Eye (tissue), 1 donor: ENCODE measurements at places on chromosomes 16 and 17.

DNA sequence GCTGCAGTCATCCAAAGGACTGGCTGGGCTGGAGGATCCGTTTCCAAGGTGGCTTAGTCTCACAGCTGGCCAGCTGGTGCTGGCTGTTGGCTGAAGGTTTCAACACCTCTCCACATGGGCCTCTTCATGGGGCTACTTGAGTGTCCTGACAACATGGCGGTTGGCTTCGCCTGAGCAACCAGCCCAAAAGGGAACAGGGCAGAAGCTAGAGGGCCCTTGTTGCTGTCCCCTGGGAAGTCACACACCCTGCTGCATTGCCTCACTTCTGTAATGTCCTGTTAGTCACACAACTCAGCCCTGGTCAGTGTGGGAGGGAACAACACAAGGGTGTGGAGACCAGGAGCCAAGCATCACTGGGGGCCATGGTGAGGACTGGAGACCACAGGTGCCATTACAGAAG is 36.6 kb downstream of the C16orf78 start:
- no peak for DNase-seq

GRCh38 chr16:3094289-3095027 is 4.6 kb downstream of the ZSCAN10 start:
- DNase-seq = peak; percentile 17

DNA sequence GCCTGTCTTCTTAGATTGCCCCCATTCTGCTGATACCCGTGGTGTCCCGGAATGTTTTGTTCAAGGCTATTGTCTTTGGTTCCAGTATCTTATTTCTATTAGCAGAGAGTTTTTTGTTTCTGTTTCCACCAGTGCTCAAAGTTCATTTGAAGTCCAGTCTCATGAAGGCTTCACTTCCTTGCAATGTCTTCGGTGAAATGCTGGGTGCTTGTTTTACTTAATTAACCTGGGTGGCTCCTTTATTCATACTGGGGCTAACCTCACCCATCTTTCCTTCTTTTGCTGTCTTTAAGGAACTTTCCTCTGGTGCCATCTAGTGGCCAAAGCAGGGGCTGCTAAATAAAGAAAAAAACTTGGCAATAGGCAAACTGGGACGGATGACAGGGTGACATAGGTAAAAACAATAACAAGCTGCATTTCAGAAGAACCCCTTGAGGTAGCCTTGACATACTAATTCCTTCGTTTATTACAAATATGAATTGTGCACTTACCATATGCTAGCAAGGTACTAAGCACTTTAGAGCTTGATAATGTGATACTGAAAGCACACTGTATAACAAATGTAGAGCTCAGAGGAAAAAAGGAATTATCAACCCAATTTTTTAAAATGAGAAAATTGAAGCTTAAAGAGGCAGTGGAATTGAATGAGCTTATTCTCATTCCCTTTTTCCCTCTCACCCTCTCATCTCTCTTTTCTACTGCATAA is 2.8 kb upstream of the SMIM36 start:
- DNase-seq = peak; percentile 96

GRCh38 chr17:59753522-59754467 is 46.3 kb downstream of the VMP1 start:
- peak; percentile 96 for DNase-seq

- peak; percentile 56 for DNase-seq
Observed at GRCh38 chr17:67602974-67603373, 114.8 kb upstream of the NOL11 start.

GRCh38 chr17:41527063-41528023 is 765 bp downstream of the KRT19 start:
- DNase-seq = peak; percentile 42

DNA sequence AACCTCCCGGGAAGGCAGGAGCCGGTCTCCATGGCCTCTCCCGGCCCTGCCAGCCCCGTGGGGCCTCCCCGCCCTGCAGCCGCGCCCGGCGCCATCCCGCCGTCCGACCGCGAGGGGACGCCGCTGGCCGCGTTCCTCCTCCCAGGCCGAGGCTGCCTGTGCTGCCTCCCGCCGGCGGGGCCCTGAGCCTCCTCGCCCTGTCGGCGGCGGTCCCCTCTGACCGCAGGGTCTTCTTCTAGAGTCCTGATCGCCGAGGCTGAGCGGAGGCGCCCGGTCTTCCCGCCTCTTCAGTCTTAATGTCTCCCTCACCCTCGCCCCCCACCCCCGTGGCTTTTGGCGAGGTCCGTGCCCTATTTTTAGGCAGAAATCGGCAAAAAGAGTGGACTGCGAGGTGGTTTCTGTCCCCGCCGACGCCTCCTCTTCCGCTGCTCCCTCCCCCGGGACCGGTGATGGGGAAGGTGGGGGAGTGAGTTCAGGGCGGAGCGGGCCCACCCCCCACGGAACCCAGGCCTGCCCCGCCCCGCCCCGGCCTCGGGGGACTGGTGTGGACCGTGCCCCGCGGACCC is 794 bp upstream of the CPNE7 start:
- peak; percentile 80 for DNase-seq

DNA sequence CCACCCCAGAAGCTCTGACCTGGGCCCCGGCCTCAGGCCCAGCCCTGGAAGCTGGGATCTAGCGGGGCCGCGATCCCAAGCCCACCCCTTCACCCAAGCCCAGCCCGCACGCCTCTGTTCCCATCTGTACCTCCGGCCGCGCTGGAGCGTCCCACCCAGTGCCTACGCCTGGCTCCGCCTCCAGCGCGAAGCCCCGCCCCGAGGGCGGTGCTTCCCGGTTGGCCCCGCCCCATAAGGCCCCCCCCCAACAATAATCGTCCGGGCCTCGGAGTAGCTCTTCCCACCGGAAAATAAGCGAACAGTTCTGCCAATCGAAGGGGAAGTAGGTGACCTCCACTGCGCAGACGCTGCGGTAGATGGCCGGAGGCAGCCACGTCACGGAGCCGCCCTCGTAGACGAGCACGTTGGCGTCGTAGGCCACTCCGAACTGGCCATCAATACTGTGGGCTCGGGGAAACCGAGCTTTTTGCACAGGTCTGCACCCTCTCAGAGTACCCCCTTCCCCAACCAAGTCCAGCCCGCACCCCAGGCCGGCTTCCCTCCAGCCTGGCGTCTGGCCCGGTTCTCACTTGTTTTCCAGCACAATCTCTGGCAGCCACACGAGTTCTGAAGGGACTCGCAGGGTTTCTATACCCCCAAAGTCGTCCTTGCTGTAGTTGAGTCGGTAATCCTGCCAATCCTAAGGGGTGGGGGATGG is 1.1 kb downstream of the CHRNE start:
- peak; percentile 41 for DNase-seq

GRCh38 chr17:54891176-54891821 is 9.4 kb upstream of the TOM1L1 start:
- peak; percentile 89 for DNase-seq

DNA sequence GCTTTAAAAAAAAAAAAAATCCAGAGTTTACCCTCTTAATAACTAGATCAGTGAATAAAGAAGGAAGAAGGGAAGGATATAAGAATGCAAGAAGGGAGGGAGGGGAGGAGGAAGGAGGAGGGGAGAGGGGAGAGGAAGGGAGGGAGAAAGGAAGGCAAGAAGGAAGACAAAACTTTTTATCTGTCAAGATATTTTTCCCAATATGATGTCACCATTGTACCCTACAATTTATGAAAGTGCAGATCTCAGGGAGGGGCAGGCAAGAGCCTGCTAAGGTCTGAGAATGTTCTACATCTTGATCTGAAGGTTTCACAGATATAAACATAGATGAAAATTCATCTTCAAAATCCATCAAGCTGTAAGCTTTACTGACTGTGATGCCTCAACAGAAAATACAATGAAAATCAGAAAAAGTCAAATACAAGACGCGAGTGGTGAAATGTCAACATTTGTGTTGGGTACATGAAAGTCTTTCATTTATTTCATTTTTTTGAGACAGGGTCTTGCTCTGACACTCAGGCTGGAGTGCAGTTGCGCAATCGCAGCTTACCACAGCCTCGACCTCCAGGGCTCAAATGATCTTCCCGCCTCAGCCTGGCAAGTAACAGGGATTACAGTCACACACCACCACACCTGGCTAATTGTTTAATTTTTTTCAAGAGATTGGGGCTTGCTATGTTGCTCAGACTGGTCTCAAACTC is 57.1 kb upstream of the EMP2 start:
- DNase-seq = no peak

DNA sequence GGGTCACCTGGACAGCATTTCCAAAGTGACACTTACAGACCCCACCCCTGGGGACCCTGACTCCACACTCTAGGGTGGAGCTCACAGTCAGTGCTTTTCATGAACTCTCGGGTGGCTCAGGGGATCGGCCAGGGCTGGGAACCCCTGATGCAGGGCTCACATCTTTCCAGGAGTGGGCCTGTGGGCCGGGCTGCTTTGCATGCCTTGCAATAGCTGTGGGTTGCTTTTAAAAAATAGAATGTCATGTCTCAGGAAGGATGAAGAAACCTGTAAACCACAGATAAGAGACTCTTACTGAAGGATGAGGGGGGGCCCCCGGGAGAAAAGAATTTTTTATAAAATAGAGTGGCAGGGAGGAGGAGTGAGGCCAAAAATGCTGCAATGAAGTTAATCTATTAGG is 40.2 kb downstream of the RBFOX3 start:
- no peak for DNase-seq

- DNase-seq = peak; percentile 24
Observed at GRCh38 chr17:39270923-39271322, 45.2 kb upstream of the STAC2 start.

GRCh38 chr17:19447085-19447583 is 36.1 kb downstream of the RNF112 start:
- peak; percentile 97 for DNase-seq

GRCh38 chr17:20184977-20185619 is 175.9 kb downstream of the SPECC1 start:
- no peak for DNase-seq

GRCh38 chr16:2682209-2683021 is at the start of gene KCTD5:
Gene KCTD5 (plus strand): TSS chr16:2682523. CDS start chr16:2682549, 26 bp downstream.
- DNase-seq = peak; percentile 99

GRCh38 chr17:76641501-76641900 is 2.1 kb downstream of the ST6GALNAC1 start:
- DNase-seq = no peak

GRCh38 chr17:55175788-55176427 is 88.9 kb upstream of the HLF start:
- DNase-seq = peak; percentile 35

- DNase-seq = no peak
Observed at GRCh38 chr16:57648125-57648524, 19.7 kb downstream of the ADGRG1 start.

- no peak for DNase-seq
Observed at GRCh38 chr17:76191896-76192295, 48.4 kb downstream of the RNF157 start.

DNA sequence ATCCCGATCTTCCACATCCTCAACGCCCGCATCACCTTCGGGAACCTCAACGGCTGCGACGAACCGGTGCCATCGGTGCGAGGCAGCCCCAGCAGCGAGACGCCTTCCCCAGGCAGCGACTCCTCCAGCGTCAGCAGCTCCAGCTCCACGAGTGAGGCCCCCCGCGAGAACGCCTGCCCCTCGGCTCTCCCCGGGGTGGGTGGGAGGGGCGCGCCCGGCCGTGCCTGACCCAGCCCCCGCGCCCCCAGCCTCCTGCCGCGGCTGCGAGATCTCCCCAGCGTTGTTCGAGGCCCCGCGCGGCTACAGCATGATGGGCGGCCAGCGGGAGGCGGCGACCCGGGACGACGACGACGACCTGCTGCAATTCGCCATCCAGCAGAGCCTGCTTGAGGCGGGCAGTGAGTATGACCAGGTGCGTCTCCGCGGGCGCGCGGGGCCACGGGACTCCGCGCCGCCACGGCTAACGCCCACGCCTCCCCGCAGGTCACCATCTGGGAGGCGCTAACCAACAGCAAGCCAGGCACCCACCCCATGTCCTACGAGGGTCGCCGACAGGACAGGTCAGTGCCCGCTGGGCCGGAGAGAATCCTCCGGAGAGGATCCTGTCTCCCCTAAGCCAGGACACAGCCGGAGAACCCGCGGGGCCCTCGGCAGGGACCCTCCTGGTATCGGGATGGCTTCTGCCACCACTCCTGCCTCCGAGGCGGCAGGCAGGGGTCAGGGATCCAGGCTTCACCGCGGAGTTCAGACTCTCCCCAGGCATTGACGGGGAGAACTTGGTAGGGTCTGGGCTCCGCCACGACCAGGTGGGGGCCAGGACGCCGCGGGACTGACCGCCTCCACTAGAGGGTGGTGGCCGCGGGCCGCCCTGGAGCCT is 10.1 kb downstream of the CORO6 start:
- no peak for DNase-seq

- peak; percentile 81 for DNase-seq
Observed at GRCh38 chr17:74325743-74326379, at the start of gene KIF19. Gene KIF19 (plus strand): TSS chr17:74326226. CDS start chr17:74326350, 124 bp downstream.

GRCh38 chr17:8896641-8897635 is 29.5 kb upstream of the PIK3R6 start:
- DNase-seq = no peak

DNA sequence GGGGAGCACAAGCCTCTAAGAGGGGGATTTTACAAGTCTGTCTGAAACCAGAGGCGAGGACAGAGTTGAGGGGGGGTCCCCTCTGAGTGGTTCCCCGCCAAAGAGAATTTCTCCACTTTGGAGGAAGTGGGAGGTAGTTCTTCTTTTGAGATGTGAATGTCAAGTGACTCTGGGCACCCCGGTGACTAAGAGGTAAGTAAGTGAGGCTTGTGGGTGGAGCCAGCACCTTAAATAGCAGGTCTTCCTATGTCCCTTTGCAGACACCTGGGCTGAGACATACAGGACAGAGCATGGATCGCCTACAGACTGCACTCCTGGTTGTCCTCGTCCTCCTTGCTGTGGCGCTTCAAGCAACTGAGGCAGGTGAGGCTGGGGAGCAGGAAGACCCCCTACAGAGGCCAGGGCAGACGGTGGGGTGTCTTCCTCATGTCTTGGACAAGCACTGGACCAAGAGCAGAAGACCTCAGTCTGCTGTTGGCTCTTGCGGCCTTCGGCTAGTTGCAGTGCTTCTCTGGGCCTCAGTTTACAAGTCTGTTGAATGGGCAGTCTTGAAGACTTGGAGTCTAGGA is at the start of gene CCL22:
Gene CCL22, plus strand, starts transcription at position 257 of the 569 bp plus-strand sequence. Its CDS starts 34 bp downstream, at position 291.
- no peak for DNase-seq

DNA sequence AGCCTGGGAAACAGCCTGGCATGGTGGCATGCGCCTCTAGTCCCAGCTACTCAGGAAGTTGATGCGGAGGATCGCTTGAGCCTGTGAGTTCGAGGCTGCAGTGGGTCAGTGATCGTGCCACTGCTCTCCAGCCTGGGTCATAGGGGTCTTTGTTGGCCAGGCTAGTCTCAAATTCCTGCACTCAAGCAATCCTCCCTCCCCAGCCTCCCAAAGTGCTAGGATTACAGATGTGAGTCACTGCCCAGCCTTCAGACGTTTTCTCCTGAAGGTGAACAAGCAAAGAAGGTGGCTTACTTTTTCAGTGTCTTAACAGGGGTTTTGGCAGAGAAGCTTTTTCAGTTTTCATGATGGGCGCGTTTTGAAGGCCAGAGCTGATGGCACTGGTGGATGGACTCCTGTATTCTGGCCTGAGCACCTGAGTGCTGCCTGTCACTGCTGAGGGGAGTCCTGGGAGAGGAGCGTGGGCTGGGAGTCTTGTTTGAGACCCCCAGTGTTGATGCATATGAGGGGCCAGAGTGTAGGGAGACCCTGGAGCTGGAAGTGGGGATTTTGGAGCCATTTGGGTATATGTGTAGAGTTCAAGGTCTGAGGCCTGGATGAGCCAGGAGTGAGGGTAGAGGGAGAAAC is 41.4 kb downstream of the FOXK2 start:
- DNase-seq = no peak

GRCh38 chr17:80860101-80860671 is 131.5 kb upstream of the CHMP6 start:
- no peak for DNase-seq

- no peak for DNase-seq
Observed at GRCh38 chr17:32551186-32551955, 64.6 kb downstream of the CDK5R1 start.

- peak; percentile 80 for DNase-seq
Observed at GRCh38 chr16:67528870-67529581, 397 bp downstream of the RIPOR1 start.

GRCh38 chr16:85715169-85716021 is 26.6 kb upstream of the GINS2 start:
- DNase-seq = peak; percentile 70
